Stimulated activated CD8-positive, alpha-beta memory T cell treated with anti-CD3 and anti-CD28 coated beads, Interleukin-2, amount 100 ng/mL, for 1 hour (primary cell): ENCODE measurements at places on chromosomes 7 and 10.
A peak's percentile ranks its signal among the peaks of the same experiment; 100 is the strongest.

DNA sequence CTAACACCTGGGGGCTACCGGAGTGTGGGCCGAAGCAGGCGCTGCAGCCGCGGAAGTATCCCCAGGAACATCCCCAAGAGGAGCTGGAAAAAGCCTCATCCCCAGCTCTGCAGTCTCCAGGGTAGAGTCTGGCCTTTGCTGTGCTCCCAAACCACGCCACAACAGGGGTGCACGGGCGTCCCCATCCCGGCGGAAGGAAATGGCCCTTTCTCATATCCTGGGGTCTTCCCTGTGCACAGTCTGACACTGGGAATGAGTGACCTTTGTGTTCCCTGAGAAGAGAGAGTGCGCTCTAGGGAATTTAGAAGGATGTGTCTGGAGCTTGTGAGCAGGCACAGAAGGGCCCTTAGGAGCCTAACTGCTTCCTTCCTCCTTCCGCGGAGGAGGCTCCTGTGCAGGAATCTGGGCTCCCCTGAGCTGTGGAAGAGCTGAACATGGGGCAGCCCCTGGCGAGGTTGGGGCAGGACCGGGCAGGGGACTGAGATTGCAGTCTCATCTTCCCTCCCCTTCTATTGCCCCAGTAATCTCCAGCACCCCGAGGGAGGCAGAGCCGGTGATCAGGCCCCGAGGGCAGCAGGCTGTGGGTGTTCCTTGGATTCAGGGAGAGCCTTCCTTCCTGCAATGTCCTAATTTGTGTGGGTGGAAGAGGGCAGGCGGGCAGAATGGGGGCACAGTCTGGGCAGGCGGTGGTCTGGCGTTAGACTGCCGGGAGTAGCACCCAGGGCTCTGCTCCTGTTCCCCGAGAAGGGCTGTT lies 1.3 kb downstream of the REPIN1 start:
- DNase-seq: no peak

GRCh38 chr10:71627956-71628355 lies 91.6 kb downstream of the C10orf105 start:
- no peak for DNase-seq

DNA sequence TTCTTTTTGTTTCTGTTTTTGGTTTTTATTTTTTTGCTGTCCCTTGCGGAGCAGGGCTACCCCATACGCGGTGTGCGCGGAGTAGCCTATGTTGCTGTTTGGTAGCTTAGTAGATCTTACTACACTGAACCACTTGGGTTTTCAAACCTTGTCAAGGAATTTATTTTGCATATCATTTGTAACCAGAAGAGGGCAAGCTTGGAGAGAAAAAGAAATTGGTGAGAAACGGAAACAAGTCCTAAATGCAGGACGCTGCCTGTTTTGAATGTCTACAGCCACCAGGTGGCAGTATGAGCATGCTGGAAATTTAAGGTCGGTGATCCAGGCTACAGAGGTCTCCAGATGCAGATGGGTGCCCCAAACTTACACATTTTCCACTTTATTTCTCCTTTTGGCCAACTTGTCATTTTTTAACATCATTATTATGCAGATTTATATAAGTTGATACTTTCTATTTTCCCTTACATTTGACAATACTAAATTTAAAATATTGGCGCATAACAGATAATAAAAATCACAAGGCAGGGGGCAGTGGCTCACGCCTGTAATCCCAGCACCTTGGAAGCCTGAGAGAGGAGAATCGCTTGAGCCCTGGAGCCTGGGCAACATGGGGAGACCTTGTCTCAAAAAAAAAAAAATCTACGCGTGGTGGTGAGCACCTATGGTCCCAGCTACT lies 15.3 kb upstream of the TRA2A start:
- peak; percentile 42 for DNase-seq

GRCh38 chr7:158563051-158563450 lies 24.6 kb downstream of the PTPRN2 start:
- DNase-seq: no peak

DNA sequence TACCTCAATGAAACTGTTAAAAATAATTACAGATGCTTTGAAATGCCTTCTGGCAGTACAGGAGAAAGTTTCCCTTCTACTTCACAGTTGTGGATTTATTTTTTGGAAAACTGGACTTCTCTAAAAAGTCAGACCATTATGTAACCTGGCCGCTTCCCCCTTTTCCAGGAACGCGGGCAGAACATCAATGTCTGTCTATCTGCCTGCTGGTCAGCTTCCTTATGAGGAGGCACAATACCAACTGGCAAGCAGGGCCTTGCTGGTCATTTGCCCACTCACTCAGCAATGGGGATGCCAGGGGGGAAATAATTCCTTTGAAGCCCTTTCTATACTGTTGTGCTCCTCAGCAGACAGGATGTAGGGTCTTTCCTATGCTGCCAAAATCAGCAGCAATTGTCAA lies 22.5 kb upstream of the ADRB1 start:
- DNase-seq: no peak

GRCh38 chr10:72016608-72017300 lies 52.6 kb downstream of the CHST3 start:
- DNase-seq: no peak

DNA sequence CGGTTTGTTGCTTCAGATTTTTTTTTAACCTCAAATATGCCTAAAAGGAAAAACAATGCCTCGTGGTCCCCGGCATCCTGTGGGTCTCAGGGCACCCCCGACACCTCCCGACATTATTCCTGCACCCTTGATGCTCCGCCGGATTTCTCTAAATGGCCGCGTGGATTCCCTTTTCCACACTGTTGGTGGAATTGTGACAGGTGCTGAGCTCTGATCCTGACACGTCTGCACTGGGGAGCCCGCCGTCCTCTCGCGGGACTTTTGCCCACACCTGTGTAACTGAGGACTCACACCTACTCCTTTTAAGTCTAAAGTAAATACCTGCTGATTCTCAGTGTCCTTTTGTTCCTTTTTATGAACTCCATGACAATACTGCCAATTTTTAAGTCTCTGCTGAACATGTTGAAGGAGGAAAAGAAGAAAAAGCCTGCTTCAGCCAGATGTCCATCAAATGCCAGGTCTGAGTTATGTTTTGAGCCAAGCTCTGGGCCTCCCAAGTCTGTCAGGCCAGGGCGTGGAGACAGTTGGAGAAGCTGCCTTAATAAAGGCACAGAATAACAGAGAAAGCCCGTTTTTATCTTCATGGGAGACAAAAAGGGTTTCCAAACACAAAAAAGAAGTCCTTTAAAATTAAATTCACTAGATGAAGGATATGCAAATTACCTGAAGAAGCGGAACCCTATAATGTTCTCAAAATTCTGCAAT lies 568.2 kb downstream of the DNAJB6 start:
- no peak for DNase-seq

DNA sequence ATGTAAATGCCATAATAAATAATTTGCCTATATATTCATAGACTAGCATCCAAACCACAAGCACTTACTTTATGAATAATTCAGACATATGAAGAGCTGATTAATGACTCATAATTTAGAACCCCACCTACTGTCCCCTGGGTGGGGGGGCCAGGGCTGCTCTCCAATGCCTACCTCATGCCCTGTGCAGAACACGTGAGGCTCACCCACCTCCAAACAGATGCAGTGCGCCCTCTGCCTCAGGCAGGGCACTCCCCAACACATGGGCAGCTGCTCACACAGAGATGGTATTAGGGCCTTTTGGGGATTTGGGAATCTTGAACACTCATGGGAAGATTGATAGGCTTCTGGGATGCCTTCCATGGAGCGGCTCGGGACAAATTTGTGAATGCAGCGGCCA lies 75.1 kb upstream of the INSIG1 start:
- DNase-seq: no peak

- no peak for DNase-seq
Observed at GRCh38 chr10:24343686-24344085, 134.7 kb downstream of the KIAA1217 start.

DNA sequence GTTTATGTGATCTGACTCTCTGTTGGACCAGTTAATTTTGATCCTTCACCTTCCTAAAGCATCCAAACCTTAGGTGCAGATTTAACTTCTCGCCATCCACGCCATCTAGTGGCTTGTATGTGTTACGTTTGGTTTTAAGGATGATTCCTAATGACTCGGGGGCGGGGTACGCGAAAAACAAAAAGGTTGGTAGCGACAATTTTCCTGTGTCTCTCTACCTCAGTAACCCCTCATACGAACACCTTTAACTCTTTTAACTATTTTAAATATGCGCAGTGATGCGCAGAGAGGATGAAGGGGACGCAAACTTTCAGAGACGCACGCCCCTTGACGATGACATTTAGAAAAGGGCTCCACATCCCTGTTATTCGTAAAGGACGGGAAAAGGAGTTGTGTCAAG lies 714 bp upstream of the KCND2 start:
- DNase-seq: no peak

- DNase-seq: no peak
Observed at GRCh38 chr10:122165484-122166276, 105.4 kb upstream of the BTBD16 start.

- no peak for DNase-seq
Observed at GRCh38 chr7:102991077-102991539, 78.3 kb downstream of the LRRC17 start.

DNA sequence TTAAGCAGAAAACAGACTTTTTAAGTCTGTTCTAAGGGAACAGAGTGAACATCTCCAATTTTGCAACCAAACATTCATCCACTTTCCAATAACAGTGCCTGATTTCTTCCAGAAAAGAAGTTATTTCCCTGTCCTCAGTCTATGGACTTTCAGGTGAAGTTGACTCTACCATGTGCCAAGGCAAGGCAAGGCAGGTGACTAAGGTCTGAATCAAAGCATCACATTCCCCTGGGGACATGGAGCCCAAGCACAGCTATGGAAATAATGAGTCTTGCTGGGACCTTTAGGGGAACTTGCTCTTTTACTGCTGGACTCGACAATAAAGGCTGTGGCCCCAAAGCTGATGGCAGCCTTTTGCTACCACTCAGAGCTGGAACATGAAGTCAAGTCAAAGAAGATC lies 182.2 kb downstream of the FGFR2 start:
- no peak for DNase-seq

DNA sequence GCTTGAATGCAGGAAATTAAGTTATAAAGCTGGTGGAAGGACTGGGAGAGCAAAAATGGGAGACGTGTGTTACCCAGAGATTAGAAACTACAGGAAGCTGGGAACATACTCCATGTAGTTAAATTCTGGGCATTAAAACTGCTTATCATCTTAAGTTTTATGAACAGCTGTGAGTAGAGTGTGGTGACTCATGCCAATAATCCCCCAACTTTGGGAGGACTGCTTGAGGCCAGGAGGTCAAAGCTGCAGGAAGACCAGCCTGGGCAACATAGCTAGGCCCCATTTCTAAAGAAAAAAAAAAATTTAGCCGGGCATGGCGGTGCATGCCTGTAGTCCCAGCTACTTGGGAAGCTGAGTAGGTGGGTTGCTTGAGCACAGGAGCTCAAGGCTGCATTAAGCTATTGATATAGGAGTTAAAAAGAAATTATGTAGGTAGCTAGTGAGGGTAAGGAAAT lies 56.2 kb upstream of the SEPHS1 start:
- no peak for DNase-seq

GRCh38 chr10:101922846-101923245 lies 79.2 kb upstream of the KCNIP2 start:
- no peak for DNase-seq

- no peak for DNase-seq
Observed at GRCh38 chr7:100854146-100854895, 1.8 kb downstream of the SLC12A9 start.

- DNase-seq: no peak
Observed at GRCh38 chr10:514137-514671, 175.3 kb downstream of the DIP2C start.

- no peak for DNase-seq
Observed at GRCh38 chr10:119748871-119749270, 23.0 kb downstream of the INPP5F start.

GRCh38 chr10:100377830-100378229 lies 30.8 kb downstream of the SCD start:
- no peak for DNase-seq

GRCh38 chr7:131182446-131183058 lies 145.1 kb upstream of the MKLN1 start:
- no peak for DNase-seq

GRCh38 chr7:18444826-18445225 lies 50.7 kb upstream of the HDAC9 start:
- DNase-seq: no peak

- DNase-seq: peak; percentile 23
Observed at GRCh38 chr10:31603235-31604087, 284.4 kb downstream of the ZEB1 start.

DNA sequence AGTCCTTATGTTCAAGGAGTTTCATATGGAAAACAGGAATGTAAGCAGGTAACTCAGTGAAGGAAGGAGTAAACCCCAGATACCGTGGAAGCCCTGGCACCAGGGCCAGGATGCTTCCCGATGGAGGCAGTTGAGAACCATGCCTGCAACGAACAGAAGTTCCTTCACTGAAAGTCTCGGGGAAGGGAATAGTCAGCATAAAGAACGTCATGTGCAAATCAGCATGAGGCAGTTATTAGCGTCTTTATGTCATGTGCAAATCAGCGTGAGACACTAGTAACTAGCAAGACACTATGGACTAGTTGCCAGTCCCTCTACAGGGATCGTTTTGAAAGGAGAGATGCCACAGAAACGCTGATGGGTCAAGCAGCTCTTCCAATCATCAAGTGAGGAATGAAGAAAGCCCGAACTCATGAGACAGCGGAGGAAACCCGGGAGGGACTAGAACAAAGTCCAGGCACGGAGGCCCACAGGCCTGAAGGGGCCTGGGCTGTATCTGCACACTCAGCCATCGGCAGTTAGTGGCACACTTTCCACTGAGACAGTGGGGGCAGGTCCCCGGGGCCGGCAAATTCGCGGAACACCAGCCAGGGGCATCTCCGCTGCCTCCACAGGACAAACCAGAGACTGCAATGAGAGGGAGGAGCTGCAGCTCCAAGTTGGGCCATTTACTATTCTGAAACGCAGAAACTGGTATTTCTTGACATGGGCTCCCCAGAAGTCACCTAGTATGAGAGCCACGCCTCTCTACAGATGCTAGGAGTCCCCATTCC lies 109.6 kb downstream of the SFMBT2 start:
- no peak for DNase-seq

- no peak for DNase-seq
Observed at GRCh38 chr10:3877211-3878000, 92.4 kb upstream of the KLF6 start.

GRCh38 chr7:33809228-33809627 lies 96.1 kb upstream of the BMPER start:
- DNase-seq: no peak

GRCh38 chr10:128470321-128470965 lies 344.2 kb upstream of the MKI67 start:
- no peak for DNase-seq

GRCh38 chr7:158935062-158935461 lies 78.7 kb downstream of the DYNC2I1 start:
- no peak for DNase-seq

DNA sequence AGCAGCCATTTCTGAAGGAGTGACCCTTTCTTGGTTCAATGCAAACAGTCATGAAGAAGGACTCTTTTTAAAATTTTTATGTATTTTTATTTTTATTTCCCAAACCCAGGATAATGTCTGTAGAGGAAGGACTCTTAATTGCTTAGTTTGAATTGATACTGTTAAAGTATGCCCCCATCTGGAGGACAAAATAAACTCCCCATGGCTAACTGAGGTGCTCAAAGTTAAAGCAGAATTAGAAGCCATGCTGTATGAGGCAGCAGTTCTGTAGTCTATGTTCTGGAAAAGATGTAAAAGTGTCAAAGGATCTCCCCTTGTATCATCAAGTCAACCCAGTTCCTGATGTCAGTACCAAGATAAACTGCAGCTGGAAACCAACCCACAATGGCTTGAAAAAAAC lies 617.9 kb upstream of the GRM3 start:
- no peak for DNase-seq
